ENCODE measurements at places on chromosomes 4 and X.

DNA sequence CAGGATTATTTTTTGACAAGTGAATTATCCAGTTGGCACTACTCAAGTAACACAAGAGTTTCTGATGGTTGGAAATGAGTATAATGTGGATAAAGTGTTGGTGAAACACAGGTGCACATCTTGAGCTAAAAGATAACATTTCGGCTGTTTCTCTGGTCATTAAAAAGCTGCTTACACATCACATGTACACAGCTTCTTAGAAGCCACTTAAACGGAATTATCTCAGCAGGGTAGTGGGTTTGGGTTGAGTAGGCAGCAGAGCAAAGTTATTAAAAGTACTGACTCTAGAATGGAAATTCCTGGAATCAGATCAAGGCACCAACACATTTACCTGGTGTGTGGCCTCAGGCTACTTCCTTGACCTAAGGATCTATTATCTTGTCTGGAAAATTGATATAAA, 55.4 kb upstream of the RASSF6 start:
- no peak for DNase-seq

- no peak for DNase-seq
Measured at GRCh38 chr4:147753047-147753446, 21.2 kb downstream of the ARHGAP10 start.

DNA sequence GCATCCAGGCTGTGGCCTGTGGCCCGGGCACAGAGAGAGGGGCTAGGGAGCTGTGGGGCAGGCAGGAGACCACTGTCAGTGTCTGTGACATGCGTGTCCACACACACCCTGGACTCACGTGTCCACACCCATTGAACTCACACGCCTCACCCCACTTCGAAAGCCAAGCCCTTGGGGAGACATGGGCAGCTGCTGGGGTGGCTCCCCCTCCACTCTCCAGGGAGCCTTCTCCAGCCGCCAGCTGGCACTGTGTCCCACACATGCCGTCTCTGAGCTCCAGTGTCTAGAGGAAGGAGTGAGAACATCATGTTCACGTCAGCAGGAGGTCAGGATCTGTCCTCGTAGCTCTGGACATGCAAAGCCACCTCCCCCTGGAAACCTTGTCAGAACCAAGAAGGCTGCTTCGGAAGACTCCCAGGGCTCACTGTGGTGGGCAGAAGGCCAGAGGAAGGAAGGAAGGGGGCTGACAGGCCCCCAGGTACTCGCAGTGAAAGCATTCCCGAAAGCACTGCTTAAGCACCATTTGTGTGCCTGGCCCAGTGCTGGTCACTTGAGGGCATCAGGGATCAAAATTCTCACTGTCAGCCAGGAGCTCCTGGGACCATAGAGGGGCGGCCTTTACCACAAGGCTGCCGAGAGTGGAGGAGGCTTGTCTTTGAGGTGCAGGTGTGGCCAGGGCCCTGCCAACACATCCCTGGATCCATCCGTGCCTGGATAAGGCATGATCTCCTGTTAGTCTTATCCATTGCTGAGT, 61.4 kb downstream of the HTRA3 start:
- DNase-seq: no peak

GRCh38 chrX:55119712-55120111, 30.9 kb downstream of the PAGE2 start:
- DNase-seq: no peak

GRCh38 chr4:21888195-21888976, 60.2 kb downstream of the KCNIP4 start:
- no peak for DNase-seq

- no peak for DNase-seq
Measured at GRCh38 chr4:147479786-147480185, 1.1 kb upstream of the EDNRA start.

DNA sequence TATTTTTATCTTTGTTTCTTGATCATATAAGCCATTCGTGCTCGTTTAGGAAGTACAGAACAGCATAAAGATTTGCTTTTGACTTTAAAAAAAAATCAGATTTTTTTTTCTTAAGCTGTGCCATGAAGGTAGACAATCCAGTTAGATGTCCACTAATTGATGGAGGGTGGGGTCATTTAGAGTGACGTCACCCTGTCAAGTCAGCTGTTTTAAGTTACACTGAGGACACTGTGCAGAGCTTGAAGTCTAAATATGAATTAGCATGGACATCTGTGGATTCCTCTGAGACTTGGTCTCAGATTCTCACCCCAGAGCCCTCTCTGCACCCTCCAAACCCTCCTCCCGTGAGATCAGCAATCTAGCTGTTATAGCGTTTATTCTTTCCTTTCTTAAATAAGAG, 63.9 kb downstream of the ENPP6 start:
- no peak for DNase-seq

DNA sequence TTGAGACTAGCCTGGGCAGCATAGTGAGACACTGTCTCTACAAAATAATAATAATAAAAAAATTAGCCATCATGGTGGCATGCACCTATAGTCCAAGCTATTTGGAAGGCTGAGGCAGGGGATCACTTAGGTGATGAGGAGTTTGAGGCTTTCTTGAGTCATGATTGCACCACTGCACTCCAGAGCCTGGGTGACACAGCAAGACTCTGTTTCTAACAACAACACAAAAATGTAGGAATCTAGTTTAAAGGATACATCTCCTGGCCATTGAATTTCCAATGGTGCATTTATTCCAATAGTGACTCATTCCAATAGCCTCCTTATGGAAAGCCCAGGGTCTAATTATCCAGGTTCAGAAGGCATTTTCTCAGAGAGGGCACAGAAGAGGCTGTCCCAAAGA, 21.9 kb upstream of the HERC6 start:
- DNase-seq: no peak

DNA sequence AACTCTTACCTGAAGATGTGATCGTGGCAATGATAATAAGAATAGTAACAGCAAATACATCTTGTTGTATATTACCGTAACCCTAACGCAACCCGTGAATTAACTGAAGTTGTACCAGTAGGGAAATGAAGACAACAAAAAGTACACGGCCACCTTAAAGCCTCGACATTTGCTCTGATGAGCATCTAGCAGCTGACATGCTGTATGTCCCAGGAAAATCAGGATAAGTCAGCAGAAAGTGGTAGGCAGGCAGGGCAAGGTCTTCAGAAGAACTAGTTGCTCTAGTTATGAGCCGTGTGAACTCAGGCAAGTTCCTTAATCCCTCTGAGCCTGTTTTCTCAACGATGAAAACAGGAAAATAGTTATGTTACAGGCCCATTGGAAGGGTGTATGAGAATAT, 7.7 kb upstream of the ASB5 start:
- no peak for DNase-seq

GRCh38 chr4:120659616-120660170, 262.8 kb downstream of the PRDM5 start:
- DNase-seq: no peak

- no peak for DNase-seq
Measured at GRCh38 chrX:17266136-17266535, 108.9 kb upstream of the NHS start.
